ENCODE measurements at places on chromosomes 11 and 22. TPM values are rescaled to one million over a fixed set of nuclear protein-coding genes. Genes with fewer than 3 reads are reported as not detected.

The C11orf97 gene
- not detected for total RNA-seq

The MYO18B gene
- total RNA-seq = 0.17 TPM

The UCP3 gene
- 0.32 TPM for total RNA-seq

The VSIG2 gene
- total RNA-seq = 0.20 TPM

The PRRG4 gene
- 0.15 TPM for total RNA-seq

The TRIM29 gene
- total RNA-seq = not detected

The SOX10 gene
- not detected for total RNA-seq

The DDI1 gene
- total RNA-seq = not detected

The CD3E gene
- total RNA-seq = 377 TPM

The GPR83 gene
- not detected for total RNA-seq

DNA sequence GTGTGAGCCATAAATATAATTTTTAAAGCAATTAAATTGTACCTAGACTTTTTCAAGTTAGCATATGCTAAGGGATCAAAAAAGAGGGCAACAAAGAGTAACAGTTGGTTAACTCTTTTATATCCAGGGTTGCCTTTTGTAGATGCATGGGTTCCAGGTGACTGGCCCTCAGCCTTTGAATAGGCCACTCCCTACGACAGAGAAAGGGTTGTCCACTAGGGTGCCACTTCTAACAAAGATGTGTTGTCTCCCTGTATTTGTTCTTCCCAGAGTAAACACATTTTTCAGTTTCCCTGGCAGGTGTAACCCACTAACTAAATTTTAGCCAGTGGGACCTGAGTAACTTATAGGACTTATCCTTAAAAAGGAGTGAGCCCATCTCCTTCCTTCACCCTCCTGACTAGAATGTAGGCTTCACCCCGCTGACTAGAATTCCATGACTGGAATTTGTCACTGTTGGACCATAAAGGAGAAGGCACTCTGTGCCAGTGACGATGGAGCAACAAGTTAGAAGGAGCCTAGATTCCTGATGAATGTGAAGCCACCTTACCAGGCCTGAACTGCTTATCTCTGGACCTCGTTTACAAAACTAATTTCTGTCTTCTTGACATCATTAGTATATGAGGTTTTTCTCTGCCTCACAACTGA lies 16.6 kb downstream of the TUG1 start:
- H3K27ac ChIP-seq = no peak overlapping the region
- H3K27me3 ChIP-seq = no peaks in the 10 kb centered on the region
- no peak for DNase-seq
- H3K4me1 ChIP-seq = no peaks in the 10 kb centered on the region

GRCh38 chr22:46770726-46771125 lies 8.3 kb downstream of the TBC1D22A start:
- peak; percentile 35 for DNase-seq
- no peak overlapping the region for H3K4me3 ChIP-seq
- H3K27me3 ChIP-seq = no peaks in the 10 kb centered on the region

DNA sequence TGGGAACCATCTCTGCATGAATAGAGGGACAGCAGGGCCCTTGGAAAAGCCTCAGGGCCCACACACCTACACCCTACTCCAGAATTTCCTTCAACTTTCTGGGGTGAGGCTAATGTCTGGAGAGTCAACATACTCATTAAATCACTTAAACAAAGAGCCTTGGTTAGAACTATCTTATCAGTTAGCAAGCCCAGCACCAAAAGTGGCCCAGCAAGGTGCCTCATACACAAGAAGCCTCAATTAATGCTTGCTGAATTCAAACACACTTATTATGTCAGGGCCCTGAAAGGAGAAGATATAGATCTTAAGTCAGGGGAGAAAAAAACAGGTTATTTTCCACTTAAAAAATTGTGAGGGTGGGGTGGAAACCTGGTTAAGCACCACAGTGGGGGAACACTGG lies 61.4 kb downstream of the C11orf58 start:
- no peak for DNase-seq
- H3K27ac ChIP-seq = no peak overlapping the region
- no peak overlapping the region for H3K4me3 ChIP-seq
- peaks cover 11% of the 10 kb centered on the region for H3K4me1 ChIP-seq
- H3K27me3 ChIP-seq = no peaks in the 10 kb centered on the region

GRCh38 chr11:72174302-72175070 lies 17.5 kb upstream of the FOLR1 start:
- no peak for DNase-seq
- H3K4me1 ChIP-seq = no peaks in the 10 kb centered on the region
- no peaks in the 10 kb centered on the region for H3K27me3 ChIP-seq
- no peaks in the 10 kb centered on the region for H3K36me3 ChIP-seq
- H3K4me3 ChIP-seq = no peak overlapping the region
- no peak overlapping the region for H3K27ac ChIP-seq

DNA sequence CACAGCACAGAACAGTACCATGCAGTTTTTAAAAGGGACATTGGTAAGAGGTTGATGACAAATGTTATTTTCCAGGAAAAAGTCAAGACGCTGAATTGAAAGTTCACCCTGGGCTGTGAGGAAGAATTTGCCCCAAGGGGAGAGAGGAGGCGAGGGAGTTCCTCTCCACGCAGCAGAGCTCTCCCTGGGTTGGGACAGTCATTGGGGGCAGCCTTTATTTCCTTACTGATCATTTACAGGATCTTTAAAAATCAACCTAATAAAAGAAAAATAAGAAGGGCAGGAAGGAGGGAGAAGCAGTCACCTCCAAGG lies 49.9 kb upstream of the WNT7B start:
- H3K4me3 ChIP-seq = no peak overlapping the region
- peaks cover 6% of the 10 kb centered on the region for H3K4me1 ChIP-seq
- DNase-seq = no peak
- H3K27ac ChIP-seq = peak overlapping the region; percentile 36

GRCh38 chr11:95297680-95298452 lies 66.9 kb upstream of the SESN3 start:
- H3K36me3 ChIP-seq = no peaks in the 10 kb centered on the region
- H3K4me3 ChIP-seq = no peak overlapping the region
- peak; percentile 12 for DNase-seq
- H3K27ac ChIP-seq = peak overlapping the region; percentile 0

- peaks cover 4% of the 10 kb centered on the region for H3K36me3 ChIP-seq
- no peak for DNase-seq
- H3K27me3 ChIP-seq = no peaks in the 10 kb centered on the region
- no peak overlapping the region for H3K4me3 ChIP-seq
- H3K27ac ChIP-seq = no peak overlapping the region
These were observed 73.0 kb upstream of the APOA1 start for GRCh38 chr11:116910378-116910777.

DNA sequence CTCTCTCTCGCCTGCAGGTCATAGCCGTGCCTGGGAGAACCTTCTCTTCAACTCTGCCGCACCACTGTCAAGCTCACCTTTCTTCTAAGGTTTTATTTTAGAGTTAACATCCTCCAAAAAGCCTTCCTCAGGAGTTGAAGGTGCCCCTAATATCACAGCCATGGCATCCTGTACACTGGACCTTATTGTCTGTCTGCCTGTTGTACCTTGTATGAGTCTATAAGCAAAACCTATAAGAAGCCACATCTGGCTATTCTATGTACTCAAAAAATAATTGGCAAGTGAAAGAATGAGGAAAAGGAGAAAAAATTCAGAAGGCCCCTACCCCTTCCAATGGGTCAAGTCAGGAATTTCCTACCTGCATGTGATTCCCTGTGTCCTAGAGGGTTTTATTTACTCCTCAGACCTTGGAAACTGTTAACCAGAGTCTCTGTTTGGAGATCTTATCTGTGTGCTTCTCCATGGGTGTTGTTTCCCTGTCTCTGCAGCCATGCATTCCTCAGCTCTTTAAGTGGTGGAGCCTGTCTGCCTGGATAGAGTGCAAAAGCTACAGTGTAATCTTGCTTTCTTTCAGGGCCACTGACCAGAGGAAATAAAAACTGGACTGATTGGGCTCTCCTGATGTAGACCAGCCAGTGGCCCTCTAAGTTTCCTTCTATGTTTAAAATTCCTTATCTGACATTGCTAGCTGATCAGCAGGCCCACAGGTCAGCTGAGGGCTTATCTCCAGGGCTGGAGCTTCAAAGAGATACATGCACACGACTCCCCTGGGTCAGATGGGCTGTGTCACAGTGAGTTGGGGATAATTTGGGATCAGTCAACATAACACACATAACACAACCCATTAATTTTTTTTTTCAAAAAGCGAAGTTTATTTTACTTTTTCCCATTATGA lies 37.6 kb upstream of the TMEM135 start:
- H3K4me1 ChIP-seq = no peaks in the 10 kb centered on the region
- no peaks in the 10 kb centered on the region for H3K27me3 ChIP-seq
- H3K36me3 ChIP-seq = no peaks in the 10 kb centered on the region
- H3K4me3 ChIP-seq = no peak overlapping the region

DNA sequence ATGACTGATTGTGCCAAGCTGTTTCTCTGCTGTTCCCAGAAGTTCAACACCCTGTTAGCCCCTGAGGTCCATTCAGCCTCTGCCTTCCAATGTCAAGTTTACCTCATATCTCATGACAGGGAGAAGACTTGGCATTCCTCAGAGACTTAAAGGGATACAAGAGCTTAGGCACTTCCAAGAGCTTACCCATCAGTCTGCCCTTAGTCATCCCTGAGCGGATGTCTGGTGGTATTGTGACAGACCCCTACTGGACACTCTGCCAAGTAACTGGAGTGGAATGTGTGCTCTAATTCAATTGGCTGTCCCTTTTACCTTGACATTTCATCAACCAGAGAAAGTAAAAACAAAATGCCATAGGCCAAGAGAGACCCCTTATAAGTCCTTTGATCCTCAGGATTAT lies 151.5 kb downstream of the AASDHPPT start:
- H3K27me3 ChIP-seq = no peaks in the 10 kb centered on the region
- H3K27ac ChIP-seq = no peak overlapping the region
- no peak for DNase-seq

- no peaks in the 10 kb centered on the region for H3K27me3 ChIP-seq
- no peak overlapping the region for H3K4me3 ChIP-seq
- no peak overlapping the region for H3K27ac ChIP-seq
- no peaks in the 10 kb centered on the region for H3K36me3 ChIP-seq
- DNase-seq = no peak
These were observed 14.1 kb downstream of the LARGE2 start for GRCh38 chr11:45936511-45937054.

- H3K27ac ChIP-seq = no peak overlapping the region
- DNase-seq = no peak
- H3K36me3 ChIP-seq = no peaks in the 10 kb centered on the region
- H3K27me3 ChIP-seq = no peaks in the 10 kb centered on the region
- no peak overlapping the region for H3K4me3 ChIP-seq
These were observed 13.4 kb downstream of the NFAM1 start for GRCh38 chr22:42418811-42419242.

- no peak overlapping the region for H3K4me3 ChIP-seq
- H3K4me1 ChIP-seq = peaks cover 3% of the 10 kb centered on the region
- no peak overlapping the region for H3K27ac ChIP-seq
- H3K27me3 ChIP-seq = no peaks in the 10 kb centered on the region
- H3K36me3 ChIP-seq = no peaks in the 10 kb centered on the region
- DNase-seq = peak; percentile 73
These were observed 4.5 kb downstream of the GSTT2 start for GRCh38 chr22:23984430-23984829.

- H3K27me3 ChIP-seq = peaks cover 4% of the 10 kb centered on the region
These were observed 15.5 kb upstream of the OR2AT4 start for GRCh38 chr11:75112200-75112599.

DNA sequence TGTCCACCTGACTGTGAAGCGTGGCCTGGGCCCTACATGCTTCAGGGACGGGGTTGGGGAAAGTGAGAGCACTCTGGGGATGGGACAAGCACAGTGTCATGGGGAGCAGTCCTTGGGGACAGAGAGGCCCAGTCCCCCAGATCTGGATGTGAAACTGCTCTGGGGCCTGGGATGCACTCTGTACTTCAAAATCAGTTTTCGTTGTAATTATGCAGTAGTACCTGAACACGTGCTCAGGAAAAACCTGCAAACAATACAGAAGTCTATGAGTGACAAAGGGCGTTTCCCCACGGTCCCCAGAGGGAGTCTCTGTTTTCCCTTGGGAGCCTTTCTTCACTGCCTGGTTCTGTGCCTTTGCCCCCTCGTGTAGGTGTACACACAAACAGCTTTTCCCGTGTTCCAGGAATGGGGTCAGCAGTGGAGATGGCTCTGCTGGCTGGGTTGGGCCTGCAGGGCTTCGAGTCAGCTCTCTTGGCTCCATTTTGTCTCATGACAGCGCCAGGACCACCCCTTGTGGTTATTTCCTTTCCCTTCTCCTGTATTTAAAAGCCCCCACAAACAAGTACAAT lies 5.2 kb upstream of the TNFRSF13C start:
- H3K4me1 ChIP-seq = peaks cover 19% of the 10 kb centered on the region
- no peak for DNase-seq
- H3K36me3 ChIP-seq = peaks cover 13% of the 10 kb centered on the region
- H3K4me3 ChIP-seq = no peak overlapping the region
- no peaks in the 10 kb centered on the region for H3K27me3 ChIP-seq

- H3K4me1 ChIP-seq = no peaks in the 10 kb centered on the region
- peaks cover 9% of the 10 kb centered on the region for H3K27me3 ChIP-seq
- no peak overlapping the region for H3K27ac ChIP-seq
- DNase-seq = no peak
- H3K36me3 ChIP-seq = no peaks in the 10 kb centered on the region
These were observed 137.8 kb upstream of the BDNF start for GRCh38 chr11:27837895-27838563.

DNA sequence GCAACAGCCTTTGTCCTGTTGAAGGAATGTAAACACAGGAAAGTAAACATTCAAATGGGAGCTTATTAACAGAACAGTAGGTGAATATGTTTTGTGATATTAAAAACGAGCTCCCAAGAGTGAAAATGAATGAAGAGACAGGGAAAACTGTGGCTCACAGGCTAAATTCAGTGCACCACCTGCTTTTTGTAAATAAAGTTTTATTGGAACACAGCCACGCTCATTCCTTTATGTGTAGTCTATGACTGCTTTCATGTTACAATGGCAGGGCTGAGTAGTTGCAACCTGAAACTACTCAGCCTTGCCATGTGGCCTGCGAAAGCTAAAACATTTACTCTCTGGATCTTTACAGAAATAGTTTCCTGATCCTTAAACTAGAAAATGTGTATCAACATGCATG lies 136.9 kb downstream of the MYO18B start:
- no peak overlapping the region for H3K4me3 ChIP-seq
- no peak for DNase-seq
- no peaks in the 10 kb centered on the region for H3K36me3 ChIP-seq
- no peak overlapping the region for H3K27ac ChIP-seq
- peaks cover 15% of the 10 kb centered on the region for H3K27me3 ChIP-seq
- H3K4me1 ChIP-seq = no peaks in the 10 kb centered on the region

GRCh38 chr11:92776676-92777075 lies 192.8 kb upstream of the MTNR1B start:
- no peaks in the 10 kb centered on the region for H3K36me3 ChIP-seq
- no peak overlapping the region for H3K4me3 ChIP-seq
- DNase-seq = no peak
- H3K27ac ChIP-seq = no peak overlapping the region
- peaks cover 8% of the 10 kb centered on the region for H3K27me3 ChIP-seq

All from activated naive CD4-positive, alpha-beta T cell treated with anti-CD3 and anti-CD28 coated beads for 36 hours (primary cell).